ENCODE measurements at places on chromosomes 6 and 20. TPM values are rescaled to one million over a fixed set of nuclear protein-coding genes. Genes with fewer than 3 reads are reported as not detected.

The FAM217A gene
- not detected for polyA plus RNA-seq

The C20orf202 gene
- not detected for polyA plus RNA-seq

- peak; percentile 5 for DNase-seq
Observed at GRCh38 chr20:21105429-21106170, 558 bp downstream of the LINC00237 start.

GRCh38 chr6:50889935-50890334 lies 71.3 kb downstream of the TFAP2B start:
- DNase-seq, result no peak

The CCN5 gene
- not detected for polyA plus RNA-seq

GRCh38 chr6:112017169-112017568 lies 36.7 kb upstream of the CCN6 start:
- no peak for DNase-seq

DNA sequence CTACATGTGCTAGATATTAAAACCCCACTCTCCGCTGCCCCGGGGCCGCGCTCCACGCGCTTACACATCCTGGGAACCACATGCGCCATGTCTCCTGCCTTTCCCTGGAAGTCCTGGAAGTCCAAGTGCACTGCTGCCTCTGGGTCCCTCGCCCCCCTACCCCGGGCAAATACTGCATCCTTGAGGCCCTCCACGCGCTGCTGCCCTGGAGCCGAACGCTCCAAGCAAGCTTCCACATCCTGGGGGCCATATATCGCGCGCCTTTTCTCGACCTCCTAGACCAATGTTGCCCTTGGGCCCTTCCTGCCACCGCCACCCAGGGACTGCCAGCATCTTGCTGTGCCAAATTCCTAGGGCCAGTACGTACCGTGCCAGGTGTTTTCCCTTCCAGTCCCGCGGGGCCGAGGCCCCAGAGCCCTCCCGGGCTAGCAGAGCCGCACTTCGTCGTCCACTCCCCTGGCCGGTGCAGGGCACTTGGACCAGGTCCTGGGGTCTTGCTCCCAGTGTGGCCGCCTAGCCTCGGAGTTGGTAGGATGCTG lies 779 bp upstream of the KCNG1 start:
- DNase-seq, result no peak

- no peak for DNase-seq
Observed at GRCh38 chr6:35354361-35355135, 12.2 kb downstream of the PPARD start.

The OR2B6 gene
- not detected for polyA plus RNA-seq

The SEMG1 gene
- not detected for polyA plus RNA-seq

DNA sequence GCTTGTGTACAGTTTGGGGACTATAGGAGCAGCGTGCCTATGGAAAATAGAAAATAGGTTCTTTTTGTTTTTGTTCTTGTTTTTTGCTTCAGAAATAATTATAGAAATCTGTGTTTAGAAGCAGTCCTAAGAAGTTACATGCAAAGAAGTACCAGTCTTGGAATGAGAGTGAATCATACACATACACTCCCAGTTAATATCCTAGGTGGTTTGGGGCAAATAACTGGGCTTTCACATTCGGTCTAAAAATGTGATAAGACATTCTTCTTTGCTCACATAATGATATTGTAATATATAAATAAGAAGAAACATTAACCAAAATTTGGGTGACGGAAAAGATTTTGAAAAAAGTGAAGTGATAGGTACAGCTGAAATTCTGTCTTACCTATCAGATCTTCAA lies 61.0 kb downstream of the ENPP1 start:
- no peak for DNase-seq

- no peak for DNase-seq
Observed at GRCh38 chr6:42692137-42692911, 30.1 kb downstream of the PRPH2 start.

The GLP1R gene
- polyA plus RNA-seq, result not detected

DNA sequence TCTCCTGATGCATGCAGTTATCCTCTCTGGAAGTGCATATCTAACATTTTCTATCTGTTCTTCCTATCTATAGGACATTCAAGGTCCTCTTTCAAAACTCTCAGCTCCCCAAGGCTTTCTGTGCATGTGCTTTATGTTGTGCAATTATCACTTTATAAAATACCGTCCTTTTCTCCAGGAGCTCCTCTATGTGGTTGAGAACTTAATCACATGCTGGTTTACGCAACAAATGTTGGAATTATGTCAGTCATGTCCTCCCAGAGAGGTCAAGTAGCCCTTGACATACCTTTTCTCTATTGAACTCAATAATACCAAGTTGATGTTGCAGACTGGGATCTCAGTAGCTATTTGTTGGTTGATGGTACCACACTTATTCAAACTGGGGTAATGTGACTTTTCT lies 388.4 kb downstream of the BTBD3 start:
- DNase-seq, result no peak

GRCh38 chr6:150698391-150698790 lies 98.7 kb downstream of the PLEKHG1 start:
- peak; percentile 55 for DNase-seq

The ZGPAT gene
- 29.6 TPM for polyA plus RNA-seq

The PDRG1 gene
- polyA plus RNA-seq, result 26.9 TPM

GRCh38 chr6:11129908-11130565 lies 18.5 kb upstream of the ERVFRD-1 start:
- DNase-seq, result no peak

Data from naive B cell (primary cell).